ENCODE measurements at places on chromosomes 7 and 10.

- no peak for DNase-seq
Observed at GRCh38 chr10:9222917-9223316, 1168.4 kb downstream of the GATA3 start.

GRCh38 chr10:88246675-88247074 lies 336.4 kb downstream of the RNLS start:
- DNase-seq: no peak

DNA sequence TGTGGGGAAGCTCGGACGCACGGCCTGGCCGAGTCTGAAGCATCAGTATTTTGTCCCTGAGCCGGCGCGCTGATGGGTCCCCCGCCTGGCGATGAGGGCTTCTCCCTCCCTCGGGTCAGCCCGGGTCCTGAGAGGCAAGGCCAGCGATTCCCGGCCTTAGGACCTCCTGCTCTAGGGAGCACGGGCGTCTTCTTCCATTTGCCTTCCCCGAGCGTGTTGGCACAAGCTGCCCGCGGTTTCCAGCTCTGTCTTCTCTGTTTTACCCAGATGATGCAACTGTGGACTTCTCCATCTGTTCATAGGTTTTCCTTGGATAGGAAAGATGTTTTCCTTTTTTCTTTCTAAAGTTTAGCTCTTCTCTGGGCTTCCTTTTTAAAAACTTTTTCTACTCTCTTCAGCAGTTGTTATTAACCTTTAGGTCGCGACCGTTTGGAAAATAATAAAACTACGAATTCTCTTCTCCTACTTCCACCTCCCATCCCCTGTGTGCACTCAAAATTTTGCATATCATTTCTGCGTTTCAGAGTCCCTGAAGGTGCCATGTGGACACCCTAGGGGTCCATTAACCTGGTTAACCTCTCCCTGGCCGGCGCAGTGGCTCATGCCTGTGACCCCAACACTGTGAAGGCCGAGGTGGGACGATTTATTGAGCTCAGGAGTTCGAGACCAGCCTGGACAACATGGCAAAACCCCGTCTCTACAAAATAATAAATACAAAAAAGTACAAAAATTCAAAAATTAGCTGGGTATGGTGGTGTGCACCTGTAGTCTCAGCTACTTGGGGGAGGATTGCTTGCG lies 1.4 kb upstream of the SLC25A28 start:
- DNase-seq: no peak

GRCh38 chr10:103839519-103839871 lies 15.9 kb downstream of the SH3PXD2A start:
- DNase-seq: no peak

DNA sequence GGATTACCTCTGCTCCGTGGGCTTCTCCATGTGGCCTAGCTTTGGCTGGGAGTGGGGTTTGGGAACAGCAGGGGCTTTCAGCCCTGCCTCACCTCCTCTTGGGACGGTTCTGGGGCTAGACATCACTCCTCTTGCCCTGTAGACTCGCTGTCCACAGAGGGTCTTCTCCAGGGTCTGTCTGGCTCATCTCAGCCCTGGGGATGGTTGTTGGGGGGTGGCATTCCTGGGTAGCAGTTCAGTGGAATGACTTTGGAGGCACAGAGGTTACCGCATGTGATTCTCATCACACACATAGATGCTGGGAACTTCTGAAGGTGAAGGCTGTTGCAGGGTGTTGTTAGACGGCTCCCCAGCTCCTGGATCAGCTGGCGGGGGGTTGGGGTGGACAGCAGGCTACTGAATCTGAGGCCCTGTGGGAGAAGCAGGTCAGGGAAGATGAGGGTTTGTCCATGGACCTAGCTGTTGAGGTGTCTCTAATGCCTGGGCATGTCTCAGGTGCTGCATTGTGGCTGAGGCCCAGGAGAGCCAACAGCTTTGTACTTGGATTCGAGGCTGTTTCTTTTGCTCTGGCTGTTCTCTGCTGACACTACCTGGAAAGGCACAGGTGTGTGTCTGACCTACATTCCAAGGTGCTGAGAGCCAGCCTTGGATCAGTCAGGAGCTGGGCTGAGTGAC lies 23.8 kb downstream of the RAMP3 start:
- no peak for DNase-seq

- no peak for DNase-seq
Observed at GRCh38 chr7:72415586-72415985, 3.4 kb upstream of the CALN1 start.

- no peak for DNase-seq
Observed at GRCh38 chr7:29866490-29866930, 60.2 kb downstream of the WIPF3 start.

GRCh38 chr7:154627646-154628290 lies 375.2 kb downstream of the PAXIP1 start:
- DNase-seq: no peak

DNA sequence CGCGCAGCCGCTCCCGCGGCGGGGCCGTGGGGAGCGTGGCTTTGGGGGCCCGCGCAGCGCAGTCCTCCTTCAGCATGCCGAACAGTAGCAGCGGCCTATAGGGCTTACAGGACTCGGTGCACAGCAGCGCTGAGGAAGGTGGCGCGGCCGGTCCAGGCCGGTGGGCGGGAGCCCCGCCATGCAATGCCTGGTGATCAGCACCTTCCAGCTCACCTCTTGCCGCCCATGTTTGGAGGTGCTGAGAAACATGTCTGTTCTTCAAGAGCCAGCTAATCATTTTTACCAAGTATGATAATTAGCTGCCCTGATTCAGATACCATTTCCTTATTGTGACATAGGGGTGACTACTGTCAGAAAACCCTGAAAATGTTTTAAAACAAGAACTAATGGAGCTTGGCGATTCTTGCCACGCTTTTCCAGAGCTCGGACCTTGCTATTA lies 33.5 kb upstream of the SFTPD start:
- DNase-seq: no peak

- no peak for DNase-seq
Observed at GRCh38 chr10:86553213-86553612, 31.6 kb upstream of the WAPL start.

DNA sequence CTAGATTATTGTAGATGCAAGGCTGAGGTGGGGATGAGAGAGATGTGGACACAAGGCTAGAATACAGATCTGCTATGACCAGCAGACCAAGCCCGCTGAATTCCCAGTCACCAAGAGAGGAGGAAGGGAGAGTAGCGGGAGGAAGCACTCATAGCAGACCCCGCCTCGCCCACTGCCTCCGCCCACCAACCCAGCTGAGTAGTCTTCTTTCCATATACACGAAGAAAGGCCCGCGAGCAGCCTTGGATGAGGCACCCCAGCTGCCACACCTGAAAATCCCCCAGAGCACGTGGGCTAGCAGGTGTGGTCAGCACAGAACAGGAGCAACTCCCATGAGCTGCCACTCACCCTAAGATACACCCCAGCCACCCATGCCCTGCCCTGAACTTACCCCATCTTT lies 7.9 kb upstream of the H2BK1 start:
- no peak for DNase-seq

GRCh38 chr10:27134371-27134770 lies 19.8 kb downstream of the YME1L1 start:
- no peak for DNase-seq

GRCh38 chr7:54788664-54789063 lies 29.7 kb upstream of the SEC61G start:
- DNase-seq: no peak

- DNase-seq: no peak
Observed at GRCh38 chr10:77086081-77086480, 551.5 kb downstream of the KCNMA1 start.

GRCh38 chr10:80512031-80512526 lies 25.6 kb upstream of the SH2D4B start:
- DNase-seq: no peak

DNA sequence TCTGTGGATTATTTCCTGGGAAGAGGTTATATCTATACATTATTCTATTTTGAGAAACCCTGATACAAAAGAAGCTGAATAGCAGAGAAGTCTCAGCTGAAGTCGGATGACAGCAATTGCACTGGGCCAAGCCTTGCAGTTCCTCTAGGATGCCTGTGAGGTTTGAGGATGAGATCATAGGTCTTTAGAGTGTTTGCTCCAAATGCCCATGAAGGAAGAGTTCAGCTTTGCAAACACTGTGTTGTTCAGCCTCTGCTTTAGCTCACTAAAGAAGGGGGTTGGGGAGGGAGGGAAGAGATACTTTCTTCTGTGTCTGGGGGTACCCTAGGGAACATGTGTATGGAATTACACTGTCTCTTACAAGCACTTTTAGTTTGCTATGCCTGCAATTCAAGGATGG lies 282.5 kb upstream of the NRP1 start:
- no peak for DNase-seq

- DNase-seq: no peak
Observed at GRCh38 chr10:35854661-35855060, 212.6 kb upstream of the FZD8 start.

DNA sequence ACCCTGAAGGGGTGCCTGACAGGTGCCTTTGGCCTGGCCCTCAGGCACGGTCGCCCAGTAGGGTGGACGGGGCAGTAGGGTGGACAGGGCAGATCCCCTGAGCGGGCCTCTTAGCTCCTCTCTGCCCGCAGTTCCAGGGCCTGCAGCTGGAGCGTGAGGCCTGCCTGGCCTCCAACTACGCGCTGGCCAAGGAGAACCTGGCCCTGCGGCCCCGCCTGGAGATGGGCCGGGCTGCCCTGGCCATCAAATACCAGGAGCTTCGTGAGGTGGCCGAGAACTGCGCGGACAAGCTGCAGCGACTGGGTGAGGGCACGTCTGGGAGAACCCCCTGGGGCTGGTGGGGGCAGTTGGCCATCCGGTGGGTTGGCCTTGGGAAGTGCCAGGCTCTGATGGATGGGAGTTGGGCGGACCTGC lies 1.7 kb downstream of the VPS37D start:
- DNase-seq: no peak

GRCh38 chr7:1395211-1396070 lies 63.8 kb downstream of the MICALL2 start:
- DNase-seq: no peak

DNA sequence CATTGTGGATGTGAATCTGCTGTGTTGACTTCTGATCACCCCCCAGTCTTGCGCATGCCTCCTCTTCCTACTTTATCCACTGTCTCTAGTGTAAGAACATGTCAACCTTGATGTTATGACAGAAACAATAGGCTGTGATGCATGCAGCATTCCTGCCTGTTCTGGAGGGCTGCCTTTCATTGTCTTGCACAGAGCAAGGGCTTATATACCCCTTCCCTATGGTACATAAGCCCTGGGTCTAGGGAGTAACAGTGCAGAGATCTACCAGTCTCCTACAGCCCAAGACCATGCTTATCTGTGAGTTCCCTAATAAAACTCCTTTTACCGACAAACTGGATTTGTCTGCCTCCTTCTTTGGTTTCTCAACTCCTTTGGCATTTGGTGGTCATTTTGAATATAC lies 177.0 kb upstream of the STK17A start:
- no peak for DNase-seq

DNA sequence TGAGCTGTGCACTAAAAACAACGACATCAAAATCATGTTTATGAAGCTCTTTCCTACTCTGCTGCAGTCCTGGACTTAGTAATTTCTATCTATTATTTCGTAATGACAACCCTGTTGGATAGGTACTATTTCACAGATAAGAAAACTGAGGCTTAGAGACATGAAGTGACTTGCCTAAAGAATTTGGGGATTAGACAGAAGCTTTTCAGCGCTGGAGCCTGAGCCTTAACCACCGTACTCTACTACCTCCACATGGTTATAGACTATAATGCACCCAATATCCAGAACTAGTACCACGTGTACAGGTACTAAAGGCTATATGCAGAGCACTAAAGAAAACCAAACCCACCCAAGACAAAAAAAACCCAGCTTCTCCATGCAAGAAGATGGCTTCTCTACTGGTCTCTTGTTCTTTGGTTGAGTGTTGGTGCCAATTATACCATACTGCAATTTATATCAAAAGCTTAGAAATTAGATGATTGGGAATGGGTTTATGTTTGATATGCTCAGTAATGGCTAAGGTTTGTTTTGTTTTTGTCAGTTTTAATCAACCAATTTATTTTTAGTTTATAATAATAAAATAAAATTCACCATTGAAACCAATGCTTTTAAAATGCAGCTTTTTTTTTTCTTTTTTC lies 6.5 kb upstream of the SNX10 start:
- no peak for DNase-seq

- no peak for DNase-seq
Observed at GRCh38 chr7:121313793-121314676, 14.8 kb upstream of the WNT16 start.

DNA sequence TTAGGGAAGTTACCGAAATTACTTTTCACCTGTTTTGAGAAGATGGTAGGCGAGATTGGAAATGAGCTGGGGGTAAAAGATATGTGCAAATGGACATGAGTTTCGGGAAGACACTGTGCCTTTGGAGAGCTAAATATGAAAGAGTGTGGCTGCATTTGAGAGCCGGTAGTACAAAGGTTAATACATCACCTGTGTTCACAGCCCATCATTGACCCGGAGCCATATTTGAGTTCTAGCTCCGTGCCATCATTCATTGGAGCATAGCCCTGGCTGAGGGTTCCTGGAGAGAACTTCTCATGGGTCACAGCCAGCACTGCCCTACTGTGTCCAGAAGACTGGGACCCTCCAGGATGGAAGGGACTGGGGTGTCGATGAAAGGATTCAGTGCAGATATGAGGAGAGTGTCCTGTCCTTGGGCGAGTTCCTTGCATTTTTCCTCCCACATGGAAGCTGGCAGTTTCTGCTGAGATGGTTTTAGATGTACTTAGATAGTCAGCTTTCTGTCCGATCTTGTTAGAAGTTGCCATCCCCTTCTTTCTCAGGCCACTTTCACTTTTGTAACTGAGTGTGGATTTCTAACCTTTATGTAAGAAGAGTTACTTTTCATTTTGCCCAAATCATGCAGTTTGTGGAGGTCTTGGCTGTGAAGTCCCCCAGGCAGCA lies 138.8 kb downstream of the JCAD start:
- no peak for DNase-seq

GRCh38 chr10:92146107-92146506 lies 144.8 kb downstream of the CPEB3 start:
- DNase-seq: no peak

DNA sequence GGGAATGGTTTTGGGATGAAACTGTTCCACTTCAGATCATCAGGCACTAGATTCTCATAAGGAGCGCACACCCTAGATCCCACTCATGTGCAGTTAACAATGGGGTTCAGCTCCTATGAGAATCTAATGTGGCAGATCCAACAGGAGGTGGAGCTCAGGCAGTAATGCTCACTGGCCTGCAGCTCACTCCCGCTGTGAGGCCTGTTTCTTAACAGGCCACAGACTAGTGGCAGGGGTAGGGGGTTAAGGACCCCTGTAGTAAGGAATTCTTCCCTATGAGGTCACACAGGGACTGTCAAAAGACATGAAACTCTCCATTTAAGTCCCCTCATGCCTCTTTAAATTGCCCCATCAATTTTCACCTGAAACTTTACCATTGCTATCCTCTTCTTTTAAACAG lies 8.0 kb downstream of the HGF start:
- no peak for DNase-seq

DNA sequence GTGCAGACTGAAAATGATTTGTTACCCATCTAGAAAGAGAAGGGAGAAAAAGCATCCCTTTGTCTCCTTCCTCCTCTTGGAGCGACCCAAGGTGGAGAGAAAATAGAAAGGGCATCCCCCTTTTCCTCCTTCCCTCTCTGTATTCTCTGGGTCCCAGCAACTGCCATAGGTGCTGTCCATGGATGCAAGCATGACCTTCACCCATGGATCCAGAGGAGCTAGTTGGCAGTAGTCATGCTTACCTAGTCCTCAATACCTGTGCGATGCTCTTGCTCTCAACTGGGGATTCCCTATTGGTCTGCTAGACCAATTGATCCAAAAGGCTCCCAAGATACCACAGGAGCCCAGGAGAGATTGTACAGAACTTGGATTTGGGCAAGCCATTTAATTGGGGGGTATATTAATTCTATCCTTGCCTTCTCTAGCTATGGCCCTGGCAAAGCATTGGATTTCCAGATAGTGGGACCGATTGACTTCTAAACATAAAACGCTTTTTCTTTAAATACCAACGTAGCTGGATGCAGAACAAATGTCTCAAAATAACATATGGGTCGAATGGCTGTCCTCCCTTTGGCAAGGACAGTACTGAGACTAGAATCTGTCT lies 547.8 kb upstream of the IGFBP3 start:
- no peak for DNase-seq

All from CD4-positive, alpha-beta T cell treated with Interleukin-15 for 4 hours (primary cell).